ENCODE measurements at places on chromosomes 2 and 18.

GRCh38 chr2:208356846-208357574 lies 49.6 kb upstream of the PTH2R start:
- no peak for DNase-seq

DNA sequence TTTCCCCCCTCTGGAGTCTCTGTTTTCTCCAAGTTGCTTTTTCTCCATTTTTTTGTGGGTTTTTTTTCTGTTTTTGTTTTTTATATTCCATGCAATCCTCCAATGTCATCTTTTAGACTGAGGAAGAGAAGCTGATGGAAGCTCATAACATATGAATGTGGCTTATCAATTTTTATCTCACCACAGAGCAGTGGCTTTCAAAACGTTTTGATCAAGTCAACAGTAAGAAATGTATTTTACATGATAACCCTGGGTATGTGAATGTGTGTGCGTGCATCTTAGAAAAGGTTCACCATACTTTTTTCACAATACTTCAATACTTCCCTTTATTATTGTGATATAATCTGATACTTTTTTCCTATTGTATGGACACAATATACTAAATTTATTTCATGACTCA lies 64.6 kb upstream of the CDCA7 start:
- no peak for DNase-seq

DNA sequence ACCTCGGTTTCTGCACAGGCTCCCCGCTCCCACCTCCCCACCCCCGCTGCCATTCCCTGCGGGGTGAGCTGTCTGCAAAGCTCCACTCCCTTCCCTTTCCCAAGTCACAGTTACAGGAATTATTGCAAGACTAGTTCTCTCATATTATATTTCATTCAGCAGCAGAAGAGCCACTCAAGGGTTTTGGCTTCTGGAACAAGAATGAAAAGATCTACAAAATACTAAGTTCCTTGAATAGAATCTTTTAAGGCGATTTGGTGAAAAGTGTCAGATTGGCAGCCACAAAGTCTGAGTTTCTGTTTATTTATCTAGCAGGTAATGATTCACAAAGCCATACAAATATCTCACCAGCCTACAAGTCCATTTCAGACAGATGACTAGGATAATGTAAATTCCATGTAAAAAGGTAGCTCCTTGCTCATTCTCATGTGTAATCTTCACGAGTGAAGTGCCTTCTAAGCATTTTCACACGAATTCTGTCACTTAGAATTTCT lies 221.9 kb upstream of the RBBP8 start:
- no peak for DNase-seq

DNA sequence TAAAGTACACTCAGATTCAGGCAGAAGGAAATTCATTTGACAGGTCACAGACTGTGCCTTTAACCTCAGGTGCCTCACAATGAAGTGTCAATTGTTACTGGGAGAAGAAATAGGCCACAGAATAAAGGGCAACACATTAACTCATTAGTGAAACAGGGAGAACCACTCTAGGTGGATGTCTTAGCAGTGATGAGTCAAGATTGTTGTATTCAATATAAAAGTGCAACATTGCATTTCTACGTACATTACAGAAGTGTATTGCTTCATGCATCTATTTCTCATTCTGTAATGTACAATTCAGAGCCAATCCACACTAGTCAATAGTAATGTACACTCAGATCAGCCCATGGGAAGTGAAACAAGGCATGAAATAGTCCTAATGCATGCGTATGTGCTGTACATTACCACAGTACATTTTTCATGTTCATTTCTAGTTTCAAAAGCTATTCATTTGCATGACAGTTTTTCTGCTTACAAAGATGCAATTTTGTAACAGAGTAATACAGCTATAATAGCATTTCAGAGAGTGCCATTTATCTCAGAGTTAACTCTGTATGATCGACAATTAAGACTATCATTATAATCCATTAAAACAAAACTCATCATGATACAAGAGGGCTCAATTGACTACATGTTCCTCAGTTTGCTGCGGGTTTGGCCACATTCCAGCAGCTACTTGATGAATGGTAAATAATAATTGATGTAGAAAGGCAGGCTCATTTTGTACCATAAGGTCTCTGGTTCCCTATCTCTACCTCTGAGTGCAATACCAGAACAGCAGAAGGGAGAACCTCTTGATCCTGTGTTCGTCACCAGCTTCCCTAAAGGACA lies 12.2 kb upstream of the ARL5A start:
- DNase-seq, result no peak

DNA sequence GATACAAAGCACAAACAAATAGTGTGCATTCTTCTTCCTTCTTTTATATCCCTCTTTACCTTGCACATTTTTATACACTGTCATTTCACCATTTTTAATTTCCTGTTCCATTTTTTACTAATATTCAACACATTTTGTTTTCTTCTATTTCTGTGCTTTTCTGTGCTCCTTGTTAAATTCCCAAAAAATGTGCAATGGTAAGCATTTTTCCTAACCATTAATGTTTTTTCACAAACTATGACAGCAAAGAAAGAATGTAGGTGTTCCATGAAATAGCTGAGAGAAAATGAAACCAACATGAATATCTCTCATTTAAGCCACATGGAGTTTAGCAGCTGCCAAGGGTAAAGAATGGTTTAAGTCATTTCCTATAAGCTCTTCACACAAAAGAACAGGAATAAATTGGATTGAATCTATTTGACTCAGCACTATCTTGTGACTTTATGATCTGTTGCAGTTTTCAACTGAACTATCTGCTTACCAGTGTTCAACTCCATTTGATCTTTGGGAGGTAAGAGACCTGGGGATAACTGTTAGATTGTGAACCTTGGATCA lies 145.7 kb upstream of the CDH19 start:
- no peak for DNase-seq

DNA sequence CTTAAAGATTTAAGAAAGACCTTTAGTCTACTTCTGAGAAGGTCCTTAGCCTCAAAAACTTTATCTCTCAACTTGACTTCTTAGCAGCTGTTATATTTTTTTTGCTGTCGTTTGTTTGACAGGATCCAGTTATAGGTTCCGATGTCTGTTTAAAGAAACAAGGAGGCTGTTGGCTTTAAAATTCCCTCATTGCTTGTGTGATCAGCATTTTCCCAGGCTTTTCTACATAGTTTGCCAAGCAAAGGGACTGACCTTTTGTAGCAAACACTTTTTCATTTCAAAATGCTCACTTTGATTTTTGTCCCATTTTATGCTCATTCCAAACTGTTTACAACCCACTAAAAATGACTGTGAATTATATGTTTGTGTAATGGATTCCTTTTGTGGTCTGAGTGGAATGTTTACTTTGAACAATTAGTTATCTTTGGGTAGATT lies 394.9 kb downstream of the ARHGAP15 start:
- DNase-seq, result no peak

DNA sequence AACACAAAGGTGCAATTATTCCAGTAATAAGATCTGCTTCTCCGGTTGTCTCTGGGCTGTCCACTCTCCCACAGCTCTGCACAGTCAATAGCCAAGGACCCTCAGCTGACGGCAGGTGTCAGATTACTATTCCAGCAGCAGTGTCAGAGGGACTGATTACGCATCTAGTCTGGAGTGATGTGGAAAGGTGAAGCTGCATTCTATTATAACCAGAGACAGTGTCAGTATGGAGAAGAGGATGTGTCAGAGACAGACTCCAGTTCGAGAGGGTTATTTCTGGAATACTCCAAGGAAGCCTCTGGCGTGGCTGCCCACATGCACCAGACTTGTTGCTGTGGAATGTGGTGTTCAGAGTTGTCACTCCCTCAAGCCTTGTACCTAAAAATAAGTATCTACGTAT lies 163.6 kb upstream of the TMEM200C start:
- peak; percentile 17 for DNase-seq

DNA sequence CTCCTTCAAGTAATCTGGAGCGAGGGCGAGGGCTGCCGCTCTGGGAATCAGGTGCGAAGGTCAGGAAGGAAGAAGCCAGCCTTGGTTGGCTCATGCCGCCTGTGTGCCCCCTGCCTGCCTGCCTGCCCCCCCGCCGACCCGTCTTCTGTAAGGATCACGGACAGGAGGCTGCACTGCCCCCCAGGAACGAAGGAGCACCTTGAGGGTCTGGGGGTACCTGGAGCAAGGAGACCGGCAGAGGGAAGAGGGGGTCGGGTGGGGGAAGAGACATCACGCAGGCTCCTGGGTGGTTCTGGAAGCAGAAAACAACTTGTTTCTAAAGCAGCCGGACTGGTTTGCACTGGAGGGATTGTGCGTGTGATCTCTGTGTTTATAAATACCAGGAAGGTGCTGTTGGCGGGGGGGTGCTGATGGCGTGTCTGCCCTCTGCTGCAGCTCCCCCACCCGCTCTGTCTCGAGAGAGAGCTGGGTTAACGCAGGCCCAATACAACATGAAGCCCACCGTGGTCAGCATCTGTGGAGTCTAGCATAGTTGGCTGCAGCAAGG lies 1.7 kb downstream of the FOSL2 start:
- DNase-seq, result no peak

DNA sequence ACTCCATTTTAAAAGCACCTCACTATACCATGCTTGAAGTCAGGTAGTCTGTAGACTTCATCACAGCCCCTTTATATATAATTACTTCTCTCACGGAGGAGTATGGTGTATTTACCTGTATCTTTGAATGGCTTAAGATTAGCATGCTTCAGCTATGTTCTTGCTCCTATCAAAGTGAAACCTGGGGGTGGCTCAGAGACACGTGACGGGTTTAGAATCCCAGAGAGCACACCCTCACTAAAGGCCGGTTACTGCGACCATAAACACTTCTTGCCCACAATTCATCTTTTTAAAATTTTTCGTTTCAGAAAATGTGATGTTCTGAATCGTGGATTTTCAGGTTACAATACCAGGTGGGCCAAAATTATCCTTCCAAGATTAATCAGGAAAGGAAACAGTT lies 3.6 kb downstream of the IAH1 start:
- no peak for DNase-seq

- peak; percentile 29 for DNase-seq
These were observed 182.3 kb downstream of the CAMKMT start for GRCh38 chr2:44543773-44544725.

DNA sequence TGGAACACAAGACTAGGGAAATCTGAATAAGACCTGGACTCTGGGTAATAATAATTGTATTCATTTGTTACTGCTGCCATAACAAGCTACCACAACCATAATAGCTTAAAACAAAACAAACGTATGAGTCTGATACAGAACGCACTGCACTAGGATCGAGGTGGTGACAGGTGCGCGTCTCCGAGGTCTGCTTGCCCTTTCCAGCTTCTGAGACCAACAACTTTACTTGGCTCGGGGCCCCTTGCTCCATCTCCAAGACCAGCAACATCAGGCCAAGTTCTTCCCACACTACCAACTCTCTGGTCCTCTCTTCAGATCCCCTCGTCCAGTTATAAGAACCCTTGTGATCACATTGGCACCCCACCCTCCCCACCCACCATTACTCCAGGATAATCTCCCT lies 42.8 kb downstream of the TBC1D8 start:
- no peak for DNase-seq

DNA sequence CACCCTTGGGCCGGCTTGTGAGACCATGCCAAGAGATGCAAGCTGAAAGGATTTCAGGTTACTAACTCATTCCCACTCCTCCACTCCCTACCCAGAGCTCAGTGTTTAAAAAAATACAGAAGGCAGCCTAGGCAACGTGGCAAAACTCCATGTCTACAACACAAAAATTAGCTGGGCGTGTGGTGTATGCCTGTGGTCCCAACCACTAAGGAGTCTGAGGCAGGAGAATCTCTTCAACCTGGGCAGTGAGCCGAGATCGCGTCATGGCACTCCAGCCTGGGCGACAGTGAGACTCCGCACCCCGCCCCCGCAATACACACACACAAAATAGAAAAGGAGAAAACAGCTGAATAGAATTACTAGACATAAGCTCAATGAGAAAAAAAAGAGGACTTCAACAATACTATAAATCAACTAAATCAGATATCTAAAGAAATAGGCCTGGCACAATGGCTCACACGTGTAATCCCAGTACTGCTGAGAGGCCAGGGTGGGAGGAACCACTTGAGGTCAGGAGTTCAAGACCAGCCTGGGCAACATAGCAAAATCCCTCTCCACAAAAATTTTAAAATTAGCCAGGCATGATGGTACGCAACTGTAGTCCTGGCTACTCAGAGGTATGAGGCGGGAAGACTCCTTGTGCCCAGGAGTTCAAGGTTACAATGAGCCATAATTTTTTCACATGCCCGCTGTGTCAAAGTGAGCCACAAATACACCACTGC lies 10.1 kb downstream of the IWS1 start:
- no peak for DNase-seq

- DNase-seq, result peak; percentile 64
These were observed at the start of gene LIPG for GRCh38 chr18:49561289-49562193. TSS of gene LIPG (plus strand) at chr18:49562057. CDS start at chr18:49562309, 252 bp downstream.

GRCh38 chr18:6341709-6342108 lies 73.0 kb downstream of the L3MBTL4 start:
- no peak for DNase-seq

GRCh38 chr18:53795610-53796009 lies 428.9 kb downstream of the MBD2 start:
- no peak for DNase-seq

GRCh38 chr2:96506907-96507240 lies 1.7 kb upstream of the NEURL3 start:
- DNase-seq, result no peak

DNA sequence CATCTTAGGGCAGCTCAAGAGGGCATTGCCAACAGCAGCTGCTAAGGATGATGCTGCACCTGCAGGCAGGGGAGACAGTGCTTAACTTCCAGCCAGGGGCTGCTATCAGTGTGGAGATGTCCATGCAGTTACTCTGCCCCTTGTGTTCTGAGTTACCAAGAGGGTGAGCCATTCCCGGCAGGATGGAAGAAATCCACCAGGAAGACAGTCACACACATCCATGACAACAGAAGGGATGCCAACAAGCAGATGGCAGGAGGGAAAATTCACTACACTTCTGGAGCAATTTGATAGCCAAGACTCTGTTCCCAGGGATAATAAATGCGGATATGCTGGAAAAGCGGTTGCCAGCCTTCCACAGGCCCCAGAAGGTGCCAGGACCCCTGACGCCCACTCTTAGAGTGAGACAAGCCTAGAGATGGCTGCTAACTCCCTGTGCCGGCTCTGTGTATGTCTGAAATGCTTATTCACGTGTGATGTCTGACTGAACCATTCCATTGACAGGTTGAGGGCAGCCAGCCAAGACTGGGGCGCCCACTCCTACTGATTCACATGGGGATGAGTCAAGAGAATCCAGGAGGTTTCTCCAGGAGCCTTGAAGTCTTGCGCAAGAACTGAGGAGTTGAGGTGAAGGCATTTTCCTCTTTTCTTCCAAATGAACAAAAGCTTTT lies 24.5 kb downstream of the LOXHD1 start:
- no peak for DNase-seq

GRCh38 chr2:23487735-23488492 lies 102.9 kb downstream of the KLHL29 start:
- no peak for DNase-seq

GRCh38 chr2:71583876-71584275 lies 130.5 kb downstream of the DYSF start:
- DNase-seq, result no peak

- DNase-seq, result no peak
These were observed 6.9 kb upstream of the CTIF start for GRCh38 chr18:48531908-48532307.

DNA sequence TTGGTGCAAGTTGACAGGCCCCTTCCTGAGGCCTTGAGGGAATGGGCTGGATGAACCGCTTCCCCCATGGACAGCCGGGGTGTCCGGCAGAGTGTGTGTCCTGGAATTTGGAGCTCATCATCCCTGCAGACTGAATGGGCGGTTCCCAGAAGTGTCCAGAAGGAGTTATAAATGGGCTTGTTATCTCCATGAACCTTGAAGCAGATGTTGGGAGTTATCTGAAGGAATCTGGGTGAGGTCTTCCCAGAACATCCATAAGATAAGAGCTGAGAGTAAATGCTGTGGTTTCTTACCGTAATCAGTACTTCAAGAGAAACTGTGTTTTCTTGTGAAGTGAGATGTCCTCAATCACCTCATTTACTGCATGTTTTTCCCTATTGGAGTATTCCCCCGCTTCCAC lies 21.1 kb downstream of the PLB1 start:
- no peak for DNase-seq

Data from NCI-H1092 (cell line).